IPS DF 6.9 (cell line): ENCODE measurements at places on chromosomes 2 and 18.

DNA sequence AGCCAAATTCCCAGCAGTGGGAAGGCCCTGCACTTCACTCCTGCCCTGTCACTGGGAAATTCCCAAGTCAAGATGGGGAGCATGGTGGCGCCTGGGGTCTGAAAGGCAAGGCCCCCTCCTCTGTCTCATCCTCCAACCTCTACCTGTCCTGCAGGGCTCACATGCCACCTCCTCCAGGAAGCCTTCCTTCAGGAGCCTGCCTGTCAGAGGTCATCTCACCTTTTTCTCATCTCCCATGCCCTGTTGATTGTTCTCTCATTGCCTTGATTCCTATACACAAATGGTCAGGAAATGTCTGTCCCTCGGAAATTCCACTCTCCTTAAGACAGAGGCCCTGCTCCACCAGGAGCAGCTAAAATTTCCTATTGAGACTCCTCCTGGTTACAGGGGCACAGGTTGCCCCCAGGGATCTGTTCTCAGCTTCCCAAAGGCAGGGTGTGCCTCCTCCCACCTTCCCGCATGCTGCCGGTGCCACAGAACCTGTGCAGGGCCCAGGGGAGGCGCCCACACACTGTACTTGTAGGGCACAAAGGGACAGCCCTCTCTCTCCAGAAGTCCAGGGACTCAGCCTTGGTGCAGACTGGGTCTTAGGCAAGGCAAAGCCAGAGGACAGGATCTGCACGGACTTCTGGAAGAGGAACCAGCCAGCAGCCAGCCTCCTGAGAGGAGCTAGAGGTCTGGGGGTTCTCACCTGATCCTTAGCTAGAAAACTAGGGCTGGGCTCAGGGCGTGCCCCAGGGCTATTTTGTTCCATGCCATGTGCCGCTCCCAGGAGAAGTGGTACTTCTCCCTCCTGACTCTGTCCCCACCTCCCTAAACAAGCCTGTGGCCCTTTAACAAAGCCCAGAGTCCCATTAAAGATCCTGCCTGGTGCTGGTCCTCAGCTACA, 12.9 kb downstream of the HES6 start:
- no peaks in the 10 kb centered on the region for H3K36me3 ChIP-seq
- H3K4me3 ChIP-seq: no peak overlapping the region
- DNase-seq: no peak
- H3K4me1 ChIP-seq: peaks cover 2% of the 10 kb centered on the region; the same call in 1 of the 2 replicates
- H3K27ac ChIP-seq: no peak overlapping the region

DNA sequence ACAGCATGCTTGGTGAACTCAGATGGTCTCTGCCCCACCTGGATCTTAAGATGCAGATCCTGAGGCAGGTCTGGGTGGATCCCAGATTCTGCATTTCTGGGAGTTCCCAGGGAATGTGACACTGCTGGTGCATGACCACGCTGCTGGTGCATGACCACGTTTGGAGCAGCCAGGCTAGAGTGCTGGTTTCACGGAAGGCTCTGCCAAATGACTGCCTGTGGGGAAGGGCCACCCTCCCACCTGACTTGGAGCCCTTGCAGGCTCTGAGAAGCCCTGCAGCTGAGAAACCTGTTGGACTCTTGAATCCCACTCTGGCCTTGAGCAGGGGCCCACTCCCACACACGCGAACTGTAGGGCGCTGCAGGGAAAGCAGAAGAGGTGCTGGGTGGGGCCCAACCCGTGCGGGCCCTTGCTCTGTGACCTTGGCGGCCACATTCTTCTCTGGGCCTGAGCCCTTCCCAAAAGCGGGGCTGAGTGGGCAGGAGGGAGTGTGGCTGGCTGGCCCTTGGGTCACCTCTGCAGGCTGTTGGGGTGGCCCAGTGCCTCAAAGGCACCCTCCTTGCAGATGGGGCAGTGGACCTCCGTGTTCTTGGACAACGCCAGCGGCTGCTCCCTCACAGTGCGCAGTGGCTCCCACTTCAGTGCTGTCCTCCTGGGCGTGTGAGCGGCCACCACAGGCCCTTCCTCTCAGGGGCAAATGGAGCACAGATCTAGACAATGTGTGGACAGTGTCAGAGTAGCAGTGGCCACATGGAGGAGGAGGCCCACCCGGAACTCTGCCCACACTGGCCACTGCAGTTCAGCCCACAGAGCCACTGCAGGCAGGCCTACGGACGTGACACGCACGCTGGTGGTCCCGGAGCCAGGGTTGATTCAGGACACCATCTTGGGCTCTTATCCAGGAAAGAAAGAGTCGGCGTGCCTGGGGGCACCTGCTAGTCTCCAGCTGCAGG, 7.9 kb downstream of the ERFE start:
- no peak overlapping the region for H3K4me3 ChIP-seq
- H3K36me3 ChIP-seq: peaks cover 2% of the 10 kb centered on the region
- H3K27ac ChIP-seq: no peak overlapping the region
- H3K27me3 ChIP-seq: peaks cover 14% of the 10 kb centered on the region

DNA sequence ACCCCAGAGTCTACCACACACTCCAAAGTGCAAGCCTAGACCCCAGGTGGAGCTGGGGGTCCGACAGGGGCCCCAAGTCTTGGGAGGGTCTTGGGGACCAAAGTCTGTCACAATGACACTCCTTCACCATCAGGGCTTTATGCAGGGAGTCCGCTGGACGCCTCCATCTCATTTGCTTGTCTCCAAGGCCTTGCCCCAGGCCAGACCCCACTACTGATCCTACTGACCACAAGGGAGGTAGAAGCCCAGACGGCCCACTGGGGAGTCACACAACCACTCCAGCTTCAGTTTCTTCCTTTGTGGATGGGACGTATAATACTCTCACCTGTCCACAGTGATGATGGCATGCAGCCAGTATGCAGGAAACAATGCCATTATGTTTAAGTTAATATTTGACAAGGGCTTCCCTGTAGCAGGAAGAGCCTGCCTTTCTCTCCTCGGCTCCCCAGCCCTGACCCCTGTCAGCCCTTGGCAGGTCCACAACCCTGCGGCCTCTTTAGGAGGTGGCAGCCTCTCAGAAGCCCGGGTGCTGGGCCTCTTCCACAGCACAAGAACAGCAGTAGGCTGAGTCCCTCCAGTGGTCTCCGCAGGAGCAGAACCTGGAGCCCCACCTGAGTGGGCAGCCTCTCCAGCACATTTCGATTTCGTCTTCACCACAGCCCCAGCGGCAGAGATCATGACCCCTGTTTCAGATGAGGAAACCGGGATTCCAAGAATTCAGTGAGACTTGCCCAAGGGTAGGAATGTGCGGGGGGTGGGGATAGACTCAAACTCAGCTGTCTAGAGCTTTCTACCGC, 6.5 kb downstream of the BIN1 start:
- H3K27me3 ChIP-seq: no peaks in the 10 kb centered on the region
- H3K27ac ChIP-seq: no peak overlapping the region
- H3K36me3 ChIP-seq: no peaks in the 10 kb centered on the region
- DNase-seq: no peak

DNA sequence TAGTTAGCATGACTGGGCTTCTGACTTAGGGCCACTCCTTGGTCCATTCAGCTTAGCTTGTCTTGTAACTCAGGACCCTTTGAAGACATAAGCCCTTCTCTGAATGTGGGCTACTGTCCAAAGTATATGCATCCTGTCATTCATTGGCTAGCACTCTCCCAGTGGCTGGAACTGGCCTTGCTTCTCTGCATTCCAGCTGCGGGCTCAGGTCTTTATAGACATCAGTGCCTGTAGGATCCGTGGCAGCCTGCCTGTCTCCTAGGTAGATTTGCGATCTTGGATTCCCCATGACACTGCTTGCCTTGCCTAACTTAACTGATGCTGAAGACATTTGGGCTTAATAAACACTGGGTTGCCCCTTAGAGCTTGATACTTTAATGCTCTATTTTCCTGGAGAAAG, 170.1 kb downstream of the DCC start:
- DNase-seq: no peak
- H3K27ac ChIP-seq: no peak overlapping the region
- no peak overlapping the region for H3K4me3 ChIP-seq
- no peaks in the 10 kb centered on the region for H3K27me3 ChIP-seq
- H3K36me3 ChIP-seq: no peaks in the 10 kb centered on the region

- H3K27ac ChIP-seq: no peak overlapping the region
- H3K36me3 ChIP-seq: no peaks in the 10 kb centered on the region; the same call in 1 of the 2 replicates
- DNase-seq: no peak
- H3K27me3 ChIP-seq: no peaks in the 10 kb centered on the region
- no peak overlapping the region for H3K4me3 ChIP-seq
- H3K4me1 ChIP-seq: no peaks in the 10 kb centered on the region
Observed at GRCh38 chr2:238600506-238601432, 174.0 kb downstream of the ASB1 start.

- H3K4me3 ChIP-seq: no peak overlapping the region
- DNase-seq: no peak
- H3K27ac ChIP-seq: no peak overlapping the region
- no peaks in the 10 kb centered on the region for H3K27me3 ChIP-seq
Observed at GRCh38 chr2:229689307-229689839, 25.0 kb downstream of the DNER start.

DNA sequence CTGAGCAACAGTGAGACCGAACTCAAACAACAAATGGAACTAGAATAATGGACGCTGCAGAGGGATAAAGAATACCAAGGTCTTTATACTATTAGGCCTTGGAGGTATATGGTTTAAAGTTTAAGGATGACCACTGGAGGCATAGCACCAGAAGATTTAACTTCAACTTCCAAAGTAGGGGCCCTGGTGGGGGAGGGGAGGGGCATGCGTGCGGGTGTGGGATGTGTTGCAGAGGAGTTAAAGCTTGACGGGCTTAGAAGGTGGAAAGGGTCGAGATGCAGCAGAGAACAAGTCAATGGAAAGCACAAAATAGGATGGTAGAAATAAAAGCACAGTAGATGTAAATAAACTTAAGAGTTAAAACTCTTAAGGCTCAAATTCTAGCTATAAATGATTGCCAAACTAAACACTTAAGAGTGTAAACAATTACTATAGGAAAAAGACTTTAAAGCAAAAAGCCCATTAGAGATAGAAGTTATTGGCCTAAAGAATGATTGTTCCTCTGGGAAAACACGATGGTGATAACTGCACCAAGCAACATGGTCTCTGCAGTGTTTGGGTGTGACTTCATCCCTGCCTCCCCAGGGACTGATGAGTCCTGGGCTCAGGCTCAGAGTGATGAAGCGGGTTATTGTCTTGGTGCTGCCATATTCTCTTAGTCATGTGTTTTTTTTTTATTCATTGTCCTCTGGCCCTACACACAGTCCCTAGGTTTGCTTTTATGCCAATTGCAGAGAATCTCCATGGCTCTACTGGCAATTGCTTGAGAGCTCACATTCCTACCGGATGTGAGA, 13.0 kb downstream of the RRM2 start:
- DNase-seq: no peak
- H3K27ac ChIP-seq: no peak overlapping the region
- peaks cover 7% of the 10 kb centered on the region for H3K4me1 ChIP-seq
- H3K27me3 ChIP-seq: no peaks in the 10 kb centered on the region
- H3K36me3 ChIP-seq: peaks cover 3% of the 10 kb centered on the region; the same call in 1 of the 2 replicates

DNA sequence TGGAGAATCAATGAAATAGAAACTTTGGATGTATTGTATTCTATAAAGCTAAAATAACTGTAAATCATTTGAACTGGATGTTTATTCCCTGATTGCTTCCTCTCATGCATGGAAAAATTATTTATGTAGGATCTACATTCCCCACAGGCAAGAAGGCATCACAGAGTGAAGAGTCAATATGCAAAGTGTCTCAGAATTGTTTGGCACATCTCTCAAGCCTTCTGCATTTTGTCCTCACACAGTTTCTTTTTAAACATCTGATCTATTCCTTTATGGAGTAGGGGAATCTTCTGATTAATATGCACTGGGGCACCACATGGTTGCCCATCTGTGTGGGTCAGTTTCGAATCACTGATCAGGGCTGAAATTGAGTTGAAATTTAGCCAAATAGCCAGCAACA, 465.4 kb downstream of the ZNF804A start:
- DNase-seq: no peak
- H3K27ac ChIP-seq: no peak overlapping the region
- H3K27me3 ChIP-seq: no peaks in the 10 kb centered on the region
- no peak overlapping the region for H3K4me3 ChIP-seq

DNA sequence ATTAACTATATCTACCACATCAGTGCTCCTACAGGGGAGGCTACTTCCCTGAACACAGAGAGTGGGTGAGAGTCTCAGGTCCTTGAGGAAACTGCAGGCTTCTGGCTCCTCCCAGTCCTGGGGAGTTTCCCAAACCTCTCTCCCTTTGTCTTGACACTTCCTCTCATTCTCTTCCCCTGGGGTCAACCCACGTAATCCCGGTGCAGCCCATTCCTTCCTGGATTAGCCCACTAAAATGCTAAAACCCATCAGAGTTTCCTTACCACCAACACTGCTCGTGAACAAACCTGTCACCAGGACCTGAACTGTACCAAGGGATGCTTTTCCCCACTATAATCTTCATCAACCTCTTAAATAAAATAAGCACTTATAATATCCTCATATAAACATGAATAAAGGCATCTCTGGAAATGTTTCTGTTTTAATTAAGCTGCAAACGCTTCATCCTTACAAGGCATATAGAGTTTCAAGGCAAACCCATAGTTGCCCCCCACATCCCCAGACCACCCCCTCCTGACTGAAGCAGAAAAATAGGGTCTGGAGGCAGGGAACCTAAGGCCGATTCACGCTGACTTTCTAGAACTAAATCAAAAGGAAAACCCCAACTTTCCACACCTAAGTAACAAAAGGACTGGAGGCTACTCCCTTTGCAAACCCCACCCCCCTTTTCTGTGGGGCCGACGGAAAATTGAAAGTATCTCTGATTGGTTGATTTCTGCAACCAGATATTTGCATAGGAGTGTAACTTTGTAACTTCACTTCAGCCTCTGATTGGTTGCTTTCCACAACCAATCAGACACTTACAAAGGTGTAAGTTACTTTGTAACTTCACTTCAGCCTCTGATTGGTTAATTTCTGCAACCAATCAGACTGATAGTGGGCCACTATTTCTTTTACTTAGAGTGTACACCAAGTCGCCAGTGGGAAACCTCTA, 19.0 kb downstream of the TMSB10 start:
- no peaks in the 10 kb centered on the region for H3K36me3 ChIP-seq
- no peak overlapping the region for H3K4me3 ChIP-seq
- H3K27ac ChIP-seq: no peak overlapping the region
- peaks cover 7% of the 10 kb centered on the region for H3K4me1 ChIP-seq

GRCh38 chr2:159084384-159085370, 116.2 kb downstream of the TANC1 start:
- H3K27ac ChIP-seq: no peak overlapping the region

- H3K4me1 ChIP-seq: no peaks in the 10 kb centered on the region
- no peaks in the 10 kb centered on the region for H3K27me3 ChIP-seq
- H3K36me3 ChIP-seq: no peaks in the 10 kb centered on the region
- H3K4me3 ChIP-seq: no peak overlapping the region
- no peak overlapping the region for H3K27ac ChIP-seq
- DNase-seq: no peak
Observed at GRCh38 chr2:70991142-70991541, 3.5 kb downstream of the TEX261 start.

DNA sequence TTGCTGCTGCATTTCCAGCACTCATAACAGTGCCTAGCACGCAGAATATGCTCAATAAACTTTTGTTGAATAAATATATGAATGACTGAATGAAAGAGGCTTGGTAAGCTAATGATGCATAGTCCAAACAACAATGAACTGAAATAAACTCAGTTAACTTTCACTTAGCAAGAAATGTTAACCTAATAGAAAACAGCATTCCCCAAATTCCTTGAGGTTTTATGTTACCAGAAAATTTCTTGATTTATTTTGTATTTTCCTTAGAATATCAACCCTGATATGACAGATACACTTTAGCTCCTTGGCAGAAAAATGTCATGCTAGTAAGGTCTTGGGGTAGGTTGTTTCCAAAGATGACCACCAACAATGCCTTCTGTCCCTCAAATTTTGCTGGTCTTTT, 217.4 kb downstream of the KCNE4 start:
- no peaks in the 10 kb centered on the region for H3K36me3 ChIP-seq
- no peaks in the 10 kb centered on the region for H3K27me3 ChIP-seq
- no peak overlapping the region for H3K4me3 ChIP-seq
- DNase-seq: no peak
